ENCODE measurements at places on chromosomes 4 and X.

- no peak for DNase-seq
Measured at GRCh38 chr4:5798462-5798861, 87.5 kb downstream of the EVC start.

- DNase-seq, result no peak
Measured at GRCh38 chrX:109774706-109775105, 41.6 kb upstream of the ACSL4 start.

GRCh38 chrX:132270021-132270420, 50.8 kb upstream of the RAP2C start:
- no peak for DNase-seq

GRCh38 chr4:170012629-170012958, 13.6 kb downstream of the MFAP3L start:
- DNase-seq, result no peak

DNA sequence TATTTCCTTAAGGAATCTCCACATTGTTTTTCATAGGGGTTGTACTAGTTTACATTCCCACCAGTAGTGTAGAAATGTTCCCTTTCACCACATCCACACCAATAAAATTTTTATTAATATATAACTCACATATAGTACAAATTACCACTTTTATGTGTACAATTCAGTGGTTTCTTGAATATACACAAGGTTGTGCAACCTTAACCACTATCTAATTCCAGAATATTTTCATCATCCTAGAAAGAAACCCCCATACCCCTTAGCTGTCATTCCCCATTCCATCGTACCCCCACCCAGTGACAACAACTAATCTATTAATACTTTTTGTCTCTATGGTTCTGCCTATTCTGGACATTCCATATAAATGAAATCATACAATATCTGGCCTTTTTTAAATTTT, 108.3 kb upstream of the USP9X start:
- no peak for DNase-seq

GRCh38 chrX:149433051-149433450, 72.1 kb downstream of the IDS start:
- no peak for DNase-seq

DNA sequence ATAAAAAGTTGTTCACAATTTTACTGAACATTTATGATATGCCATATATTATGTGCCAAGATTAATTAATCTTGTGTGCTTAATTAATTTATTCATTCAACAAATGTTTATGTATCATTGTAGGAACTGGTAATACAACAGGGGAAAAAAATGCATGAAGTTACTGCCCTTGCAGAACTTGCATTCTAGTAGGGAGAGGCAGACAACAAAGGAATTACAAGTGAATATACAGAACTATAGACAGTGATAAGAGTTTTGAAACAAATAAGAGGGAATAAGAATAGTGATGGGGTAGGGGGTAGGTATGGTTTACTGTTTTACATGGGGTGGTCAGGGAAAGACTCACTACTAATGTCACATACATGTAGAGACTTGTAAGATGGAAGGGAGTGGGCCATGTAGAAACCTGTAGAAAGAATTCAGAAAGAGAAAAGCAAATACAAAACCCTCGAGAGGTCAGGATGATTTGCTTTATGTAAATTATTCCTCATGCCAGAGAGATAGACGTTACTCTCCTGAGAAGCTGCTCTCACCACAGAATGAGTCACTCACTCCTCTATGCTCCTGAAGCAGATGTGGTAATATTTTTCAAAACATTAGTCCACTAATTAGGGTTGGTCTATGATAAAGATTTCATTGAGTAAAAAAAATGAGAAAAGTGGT, 855.0 kb upstream of the GRID2 start:
- no peak for DNase-seq

GRCh38 chrX:3371163-3371562, 24.7 kb upstream of the MXRA5 start:
- no peak for DNase-seq

DNA sequence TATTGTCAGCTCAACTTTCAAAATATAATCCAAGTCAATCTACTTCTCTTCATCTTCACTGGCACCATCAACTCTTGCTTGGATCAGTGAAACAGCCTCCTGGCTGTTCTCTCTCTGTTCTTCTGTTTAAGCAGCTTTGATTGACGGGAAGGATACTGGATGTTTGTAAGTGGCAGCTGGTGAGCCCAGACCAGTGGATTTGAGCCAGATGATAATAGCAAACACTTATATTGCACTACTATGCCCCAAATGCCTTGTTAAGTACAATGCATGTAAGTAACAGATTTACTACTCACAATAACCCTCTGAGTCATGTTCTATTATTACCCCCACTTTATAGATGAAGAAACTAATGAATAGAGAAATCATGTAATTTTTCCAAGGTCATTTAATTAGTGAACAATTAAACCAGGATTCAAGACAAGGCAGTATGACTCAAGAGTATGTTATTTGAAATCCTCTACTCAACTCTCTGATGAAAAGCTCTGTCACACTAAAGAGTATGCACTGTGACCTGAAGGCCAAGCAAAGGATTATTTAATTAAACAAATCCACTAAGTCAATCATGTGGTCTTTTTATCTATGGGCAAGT, 44.8 kb downstream of the SPANXN3 start:
- no peak for DNase-seq

- DNase-seq, result no peak
Measured at GRCh38 chr4:181559637-181560036, 683.6 kb upstream of the TENM3 start.

GRCh38 chr4:123616951-123617461, 220.4 kb downstream of the SPRY1 start:
- peak; percentile 80 for DNase-seq

DNA sequence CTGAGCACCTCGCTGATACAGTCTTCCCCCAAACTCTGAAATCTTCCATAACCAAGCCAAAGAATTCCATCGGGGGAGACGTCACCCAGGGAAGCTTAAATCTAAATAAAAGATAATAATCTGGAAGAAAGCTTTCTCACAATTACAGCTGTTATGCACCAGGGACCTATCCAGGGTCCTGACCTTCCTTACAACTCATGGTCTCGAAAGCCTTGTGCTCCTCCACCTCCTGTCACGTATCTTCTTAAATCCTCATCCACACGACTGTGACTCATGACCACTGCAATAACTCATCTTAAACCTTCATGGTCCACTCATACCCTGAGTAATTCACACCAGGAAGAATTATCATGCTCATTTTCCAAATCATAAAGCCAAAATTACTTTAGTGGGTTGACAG, 166.8 kb upstream of the FRG1 start:
- DNase-seq, result no peak

GRCh38 chr4:77006753-77007353, 57.3 kb downstream of the SEPTIN11 start:
- no peak for DNase-seq

- peak; percentile 5 for DNase-seq
Measured at GRCh38 chrX:51641421-51642021, 22.8 kb upstream of the CENPVL3 start.

DNA sequence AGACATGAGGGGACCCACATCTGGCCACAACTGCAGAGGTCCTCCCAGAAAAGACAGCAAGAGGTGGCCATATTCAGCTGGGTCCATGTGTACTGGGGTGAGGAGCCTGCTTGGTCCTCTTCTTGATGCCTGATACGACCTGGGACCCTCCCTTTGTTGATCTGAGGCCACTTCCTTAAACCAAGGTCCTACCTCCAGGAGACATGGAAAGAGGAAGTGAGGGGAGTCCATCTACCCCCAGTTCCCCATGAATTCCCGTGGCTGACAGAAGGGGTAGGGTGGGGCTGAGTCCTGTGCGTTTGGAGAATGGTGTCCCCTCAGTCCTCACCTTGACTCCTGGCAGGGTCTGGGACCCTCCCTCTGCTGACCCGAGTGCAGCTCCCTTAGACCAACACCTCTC, 2.1 kb downstream of the MAGEA10 start:
- no peak for DNase-seq

DNA sequence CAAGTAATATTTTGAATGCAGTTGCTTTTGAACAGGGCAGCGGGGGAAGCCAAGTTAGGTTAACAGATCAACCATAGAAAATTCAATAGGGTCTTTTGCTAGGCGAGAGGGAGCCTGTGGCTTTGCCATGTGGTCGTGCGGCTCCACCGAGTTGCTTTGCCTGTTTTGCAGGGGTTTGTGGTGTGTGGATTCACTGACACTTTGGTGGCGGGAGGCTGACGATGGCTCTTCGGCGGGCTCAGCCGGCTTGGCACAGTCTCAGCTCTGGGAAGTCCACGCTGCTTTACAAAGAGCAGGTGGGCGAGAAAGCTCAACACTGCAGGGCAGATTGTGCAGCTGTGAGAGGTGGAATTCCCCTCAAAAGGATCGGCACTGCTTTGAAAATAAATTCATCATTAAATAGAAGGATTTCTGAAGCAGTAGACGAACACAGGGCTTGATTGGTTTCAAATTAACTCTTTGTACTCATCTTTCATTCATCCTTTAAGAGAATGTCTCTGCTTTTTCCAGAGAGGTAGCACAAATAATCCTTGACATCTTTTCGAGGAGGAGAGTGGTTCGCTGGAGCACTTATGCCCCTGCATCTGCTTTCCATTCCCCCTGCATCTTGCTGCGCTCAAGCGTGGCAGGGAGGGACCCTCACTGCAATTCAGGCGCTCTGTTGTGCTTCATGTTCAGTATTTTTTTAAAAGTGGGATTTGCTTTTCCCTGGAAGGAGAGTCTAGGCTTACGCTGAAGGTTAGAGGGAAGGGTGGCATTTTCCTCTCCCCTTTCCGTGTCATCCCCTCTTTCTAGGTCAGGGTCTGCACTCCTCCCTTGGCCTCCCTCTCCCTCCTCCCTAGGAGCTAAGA, 201.8 kb upstream of the LEF1 start:
- no peak for DNase-seq

GRCh38 chr4:104818579-104818978, 323.9 kb upstream of the CXXC4 start:
- no peak for DNase-seq

GRCh38 chr4:14857475-14857874, 144.8 kb upstream of the CPEB2 start:
- no peak for DNase-seq

GRCh38 chrX:148610328-148610698, 109.9 kb downstream of the AFF2 start:
- no peak for DNase-seq

DNA sequence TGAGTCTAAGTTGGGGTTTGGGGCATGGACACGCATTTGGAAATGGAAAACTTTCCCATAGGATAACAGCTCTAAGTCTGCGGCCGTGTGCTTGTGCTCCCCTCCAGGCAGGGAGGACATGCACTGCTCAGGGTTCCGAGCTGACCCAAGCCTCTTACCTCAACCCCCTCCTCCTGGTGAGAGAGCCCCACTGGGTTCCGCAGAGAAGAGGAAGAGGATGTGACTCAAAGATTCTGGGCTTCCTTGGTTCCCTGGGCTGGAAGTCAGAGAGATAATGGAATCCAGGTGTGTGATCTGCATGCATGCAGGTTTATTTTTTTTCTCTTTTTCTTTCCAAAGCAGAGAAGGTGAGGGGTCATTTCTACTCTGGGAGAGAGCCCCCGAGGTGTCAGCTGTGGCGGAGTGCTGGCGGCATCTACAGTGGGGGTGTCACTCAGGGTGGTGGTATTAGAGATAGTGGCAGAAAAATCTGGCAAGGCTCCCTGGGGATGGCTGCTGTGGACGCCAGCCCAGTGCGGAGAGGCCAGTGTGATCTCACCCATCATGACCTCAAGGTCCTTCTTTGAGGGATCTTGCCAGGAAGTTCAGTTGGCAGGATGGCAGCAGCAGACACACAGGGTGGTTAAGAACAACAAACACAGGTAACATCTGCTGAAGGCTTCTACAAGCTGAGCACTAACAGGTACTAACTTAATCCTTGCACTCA, 168.7 kb upstream of the HAND2 start:
- no peak for DNase-seq

- peak; percentile 92 for DNase-seq
Measured at GRCh38 chr4:152536545-152537182, 772 bp upstream of the FBXW7 start.

DNA sequence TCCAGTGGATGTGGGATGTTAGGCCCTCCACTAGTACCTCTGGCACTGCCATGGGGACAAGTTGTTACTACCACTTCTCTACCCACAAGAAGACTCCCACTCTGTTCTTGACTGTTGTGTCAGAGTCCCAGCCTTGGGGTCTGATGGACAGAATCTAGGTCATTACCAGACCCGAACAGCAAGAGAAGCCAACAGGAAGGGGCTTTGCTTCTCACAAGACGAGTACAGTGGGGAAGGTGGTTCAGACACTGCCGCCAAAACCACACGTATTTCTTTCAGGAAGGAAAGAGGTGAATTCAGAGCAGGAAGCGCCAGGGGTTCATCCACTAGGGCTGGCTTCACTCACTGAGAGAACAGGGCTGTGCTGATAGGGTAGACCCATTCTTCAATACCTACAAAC, 161.3 kb upstream of the KIT start:
- DNase-seq, result peak; percentile 32

DNA sequence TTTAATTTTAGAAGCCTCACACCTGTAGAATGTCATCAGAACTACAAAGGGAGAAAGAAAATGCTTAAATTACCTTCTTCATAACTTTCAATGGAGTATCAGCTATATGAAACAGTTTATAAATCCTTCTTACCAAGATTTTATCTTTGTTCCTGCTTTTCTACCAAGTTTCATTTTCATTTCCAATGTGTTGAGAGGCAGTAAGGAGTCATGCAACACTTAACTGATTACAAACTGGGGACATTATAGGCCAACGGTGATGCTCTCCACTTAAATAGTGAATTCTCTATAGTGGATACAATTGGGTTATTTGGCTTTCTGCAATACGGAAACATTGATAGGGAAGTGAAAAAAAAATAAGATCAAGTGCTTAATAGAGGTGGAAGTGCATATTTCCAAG, 145.2 kb upstream of the FTHL17 start:
- no peak for DNase-seq

Measured in CD4-positive, alpha-beta memory T cell (primary cell).